Bronchial epithelial cell (primary cell): ENCODE measurements at places on chromosomes 12 and 14.

DNA sequence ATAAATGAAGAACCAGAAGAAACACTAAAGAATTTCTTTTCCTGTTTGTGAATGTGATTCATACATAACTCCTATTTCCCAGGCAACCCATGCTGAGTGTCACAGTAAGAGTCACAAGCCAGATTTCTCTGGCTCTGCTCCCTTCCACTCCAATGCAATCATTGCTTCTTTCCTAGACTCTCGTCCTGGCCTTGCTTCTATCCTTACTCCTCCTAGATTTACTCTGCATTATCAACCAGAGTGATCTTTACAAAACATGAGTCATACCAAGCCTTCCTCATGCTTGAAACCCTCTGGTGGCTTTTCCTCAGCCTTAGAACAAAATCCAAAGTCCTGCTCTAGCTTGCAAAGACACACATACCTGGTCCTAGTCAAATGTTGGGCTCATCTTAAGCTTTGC is 13.3 kb downstream of the IL22 start:
- DNase-seq, result peak; percentile 75

GRCh38 chr14:73325630-73326299 is 88.5 kb downstream of the PAPLN start:
- DNase-seq, result no peak

GRCh38 chr14:91755570-91756295 is 23.8 kb upstream of the CATSPERB start:
- peak; percentile 93 for DNase-seq

GRCh38 chr14:77046721-77047120 is 18.2 kb upstream of the IRF2BPL start:
- no peak for DNase-seq

GRCh38 chr14:65745396-65746190 is 333.1 kb downstream of the FUT8 start:
- no peak for DNase-seq

DNA sequence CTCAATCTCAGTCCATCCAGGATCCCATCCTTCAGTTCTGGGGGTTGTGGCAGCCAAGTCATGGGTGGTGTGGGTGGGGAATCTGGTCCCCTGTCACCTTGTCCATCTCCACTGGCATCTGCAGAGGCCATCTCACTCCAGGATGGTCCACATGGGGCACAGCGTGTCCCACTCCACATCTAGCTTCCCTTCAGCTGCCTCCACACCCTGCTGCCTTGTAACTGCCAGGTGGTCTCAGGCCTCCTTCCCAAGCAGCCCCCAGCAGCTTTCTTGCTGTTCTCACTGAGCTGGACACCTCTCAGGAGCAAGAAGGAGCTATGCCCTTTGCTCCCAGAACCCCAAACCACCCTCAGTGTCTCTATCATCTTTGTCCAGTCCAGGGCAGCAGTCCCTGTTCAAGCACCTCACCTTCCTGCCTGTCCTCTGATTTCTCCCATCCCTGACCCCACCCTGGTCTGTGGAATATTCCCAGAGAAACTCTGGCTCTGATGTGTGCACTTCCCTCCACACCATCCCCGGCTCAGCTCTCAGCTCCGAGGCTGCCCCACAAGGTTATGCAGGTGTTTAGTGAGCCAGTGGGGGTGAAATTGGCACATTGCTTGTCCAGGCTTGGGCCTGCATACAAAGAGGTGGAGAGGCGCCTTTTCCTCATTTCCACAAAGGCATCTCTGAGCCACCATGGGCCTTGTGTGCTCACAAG is 13.7 kb upstream of the DYNC1H1 start:
- DNase-seq, result no peak

DNA sequence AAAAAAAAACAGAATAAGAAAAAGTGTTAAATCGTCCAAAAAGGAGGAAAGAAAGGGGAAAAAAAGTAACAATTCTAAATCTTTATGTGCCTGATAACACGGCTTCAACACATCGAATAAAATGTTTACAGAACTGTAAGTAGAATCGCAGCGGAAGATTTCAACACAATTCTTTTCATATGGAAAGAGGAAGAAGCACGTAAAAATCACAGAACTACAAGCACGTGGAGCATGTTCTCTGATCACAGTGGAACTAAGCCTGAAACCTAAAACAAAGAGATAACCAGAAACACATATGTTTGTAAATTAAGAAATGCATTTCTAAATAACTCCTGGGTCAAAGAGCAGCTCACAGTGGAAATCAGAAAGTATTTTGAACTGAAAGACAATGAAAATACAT is 8.7 kb downstream of the CLEC7A start:
- no peak for DNase-seq

DNA sequence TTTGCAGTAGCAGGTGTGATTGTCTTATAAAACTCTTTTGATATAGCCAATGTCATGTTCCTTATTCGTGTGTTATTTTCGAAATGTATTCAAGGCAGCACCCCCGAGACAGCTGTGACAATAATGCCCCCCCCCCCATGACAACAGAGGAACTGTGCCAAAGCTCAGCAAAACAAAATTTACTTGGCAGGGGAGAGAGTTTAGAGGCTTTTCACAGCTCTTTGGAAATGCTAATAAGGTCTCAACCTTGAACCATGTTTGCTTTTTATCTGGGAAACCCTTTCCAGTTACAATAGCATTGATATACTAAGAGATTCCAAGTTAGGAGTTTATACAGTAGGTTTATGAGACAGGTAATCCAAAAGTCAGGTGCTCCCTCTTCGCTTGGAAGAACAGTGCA is 56.4 kb upstream of the USP44 start:
- DNase-seq, result no peak

- peak; percentile 66 for DNase-seq
These were observed 1.2 kb downstream of the SOCS2 start for GRCh38 chr12:93573552-93574223.

GRCh38 chr14:104187931-104188726 is 49.7 kb downstream of the KIF26A start:
- DNase-seq, result no peak

- DNase-seq, result no peak
These were observed 4.1 kb downstream of the MAP1LC3B2 start for GRCh38 chr12:116563262-116563661.

DNA sequence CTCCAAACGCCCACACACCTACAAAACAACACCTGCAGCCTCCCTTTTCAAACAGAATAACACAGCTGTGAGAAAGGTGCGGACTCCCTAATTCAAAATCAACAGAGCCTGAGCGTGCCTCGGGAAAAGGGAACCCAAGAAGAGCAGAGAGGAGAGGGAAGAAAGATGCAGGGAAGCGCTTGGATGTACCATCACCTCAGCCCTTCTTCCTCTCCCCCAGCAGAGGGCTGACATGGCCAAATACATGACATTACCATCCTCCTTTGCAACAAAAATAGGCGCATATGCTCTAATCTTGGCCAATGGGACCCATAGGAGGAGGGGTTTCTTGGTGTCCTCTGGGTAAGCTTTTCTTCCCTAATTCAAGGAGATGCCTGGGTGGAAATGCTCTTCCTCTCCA is 78.0 kb downstream of the CPSF2 start:
- no peak for DNase-seq

- no peak for DNase-seq
These were observed 8.1 kb downstream of the ATP2A2 start for GRCh38 chr12:110289044-110289710.

DNA sequence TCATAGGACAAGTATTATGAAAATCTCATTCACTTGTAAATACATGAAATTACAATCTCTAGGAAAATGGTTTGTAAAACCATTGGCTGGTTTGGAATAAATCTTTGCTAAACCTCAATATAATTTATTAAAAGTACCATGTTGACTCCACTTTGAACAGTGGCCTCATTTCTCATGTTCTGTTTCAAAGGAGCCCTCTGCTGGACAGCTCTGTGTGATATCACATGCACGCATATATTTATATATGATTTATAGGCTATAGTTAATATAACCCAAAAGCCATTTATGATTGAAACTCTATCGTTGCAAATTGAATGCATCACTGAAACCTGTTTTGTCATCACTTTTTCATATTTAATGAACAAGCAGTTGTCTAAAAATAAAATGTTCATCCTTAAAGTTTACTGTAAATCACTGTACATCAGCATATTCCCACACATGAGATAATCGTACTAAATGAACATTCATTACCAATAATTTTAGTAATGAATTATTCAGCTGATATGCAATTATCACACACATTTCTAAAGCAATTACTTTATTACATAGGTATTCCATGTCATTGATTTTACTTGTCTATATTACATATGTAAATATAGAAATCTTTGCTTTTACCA is 493.8 kb downstream of the NPAS3 start:
- peak; percentile 37 for DNase-seq

DNA sequence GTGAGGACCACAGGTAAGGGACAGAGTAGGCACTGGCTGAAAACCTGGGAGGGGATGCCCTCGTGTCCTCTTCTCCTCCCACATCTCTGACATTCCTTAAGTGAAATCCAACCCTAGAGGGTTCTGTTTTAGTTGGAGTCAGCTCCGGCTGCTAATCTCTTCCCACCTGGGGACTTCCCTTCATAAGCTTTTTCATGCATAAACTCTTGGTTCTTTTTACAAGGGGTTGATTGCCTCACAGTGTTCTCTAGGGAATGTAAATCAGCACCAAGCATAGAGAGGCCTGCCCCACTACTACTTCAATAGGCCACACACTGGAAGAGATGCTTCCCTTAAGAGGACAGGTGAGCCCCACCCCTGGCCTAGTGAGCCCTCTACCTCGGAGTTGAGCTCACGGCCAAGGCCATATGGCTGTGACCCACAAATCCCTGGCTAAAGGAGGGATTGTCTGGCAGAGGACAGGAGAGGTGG is 3.2 kb upstream of the SYNDIG1L start:
- no peak for DNase-seq

GRCh38 chr14:106378191-106378590 is 851.8 kb downstream of the TMEM121 start:
- no peak for DNase-seq

DNA sequence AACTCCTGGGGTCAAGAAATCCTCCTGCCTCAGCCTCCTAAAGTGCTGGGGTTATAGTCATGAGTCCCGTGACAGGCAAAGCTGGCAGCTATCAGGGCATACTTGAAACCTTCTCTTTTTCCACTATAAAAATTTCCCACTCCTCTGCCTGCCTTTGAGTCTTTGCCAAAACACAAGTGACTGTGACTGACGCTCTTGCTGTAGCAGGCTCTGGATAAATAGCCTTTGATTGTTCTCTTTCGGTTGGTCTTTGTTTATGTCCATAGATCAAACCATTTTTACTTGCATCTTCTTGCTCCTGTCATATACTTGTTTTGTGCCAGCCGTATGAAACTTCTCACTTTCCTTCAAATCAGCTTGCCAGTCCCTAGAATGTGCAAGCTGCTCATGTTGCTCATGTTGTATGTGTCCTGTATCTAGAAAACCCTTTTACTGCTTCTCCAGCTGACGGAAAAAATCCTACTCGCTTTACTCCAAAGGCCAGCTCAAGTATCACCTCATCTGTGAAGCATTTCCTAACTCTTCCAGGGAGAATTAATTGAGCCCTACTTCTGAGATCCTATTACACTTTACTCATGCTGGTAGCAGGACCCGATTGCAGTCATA is 73.1 kb downstream of the RESF1 start:
- peak; percentile 54 for DNase-seq

DNA sequence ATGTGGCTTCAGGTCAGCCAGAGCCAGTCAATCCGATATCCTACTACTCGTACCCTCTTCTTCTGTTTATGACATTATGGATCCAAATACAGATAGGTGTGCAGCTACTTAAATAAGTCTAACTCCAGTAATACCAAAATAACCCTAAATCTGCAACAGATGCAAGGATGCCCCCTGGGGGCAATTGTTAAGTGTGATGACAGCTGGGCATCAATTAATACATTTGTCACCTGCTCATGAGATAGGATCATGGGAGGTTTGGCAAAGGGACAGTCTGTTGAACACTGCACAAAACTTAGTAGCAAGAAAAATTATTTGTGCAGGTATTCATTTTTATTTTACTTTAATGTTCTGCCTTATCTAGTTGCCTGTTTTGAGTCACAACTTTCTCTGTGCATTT is 83.2 kb downstream of the SLC38A6 start:
- no peak for DNase-seq

DNA sequence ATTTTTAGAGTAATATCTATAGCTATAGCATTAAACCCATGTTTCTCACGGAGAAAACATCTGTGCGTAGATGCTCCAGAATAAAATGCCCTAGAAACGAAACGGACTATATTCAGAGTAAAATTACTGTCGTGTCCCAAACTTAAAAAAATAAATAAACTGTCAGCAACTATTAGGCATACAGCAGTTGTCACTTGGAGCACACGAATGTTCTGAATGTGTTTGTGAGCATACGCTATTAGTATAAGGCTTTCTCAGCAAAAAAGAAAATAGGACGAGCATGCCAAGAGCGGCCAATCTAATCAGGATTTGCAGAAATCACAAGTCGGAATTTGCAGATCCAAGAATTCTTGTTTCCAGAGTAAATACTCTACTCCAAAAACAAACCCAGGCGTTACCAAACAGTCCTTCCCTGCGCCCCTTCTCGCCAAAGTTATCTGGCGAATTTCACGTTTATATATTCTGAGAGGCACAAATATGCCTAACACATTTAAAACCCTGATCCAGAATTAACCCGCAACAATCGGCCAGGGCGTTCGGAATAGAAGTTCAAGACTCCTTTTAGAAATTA is 836 bp downstream of the PTPN21 start:
- DNase-seq, result peak; percentile 16

DNA sequence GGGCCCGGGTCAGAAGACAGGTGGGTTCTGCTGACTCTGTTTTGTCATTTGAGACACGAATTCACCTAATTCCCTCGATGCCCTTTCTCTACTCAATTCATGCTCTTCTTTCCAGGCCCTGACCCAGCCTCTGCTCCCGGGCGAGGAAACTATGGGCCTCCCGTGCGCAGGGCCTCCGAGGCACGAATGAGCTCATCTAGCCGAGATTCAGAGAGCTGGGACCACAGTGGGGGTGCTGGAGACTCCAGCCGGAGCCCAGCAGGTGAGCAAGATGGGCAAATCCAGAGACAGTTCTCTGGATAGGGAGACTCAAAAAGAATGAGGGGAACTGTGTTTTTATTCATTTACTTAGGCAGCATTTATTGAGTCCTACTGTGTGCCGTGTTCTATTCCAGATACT is 37.0 kb upstream of the OAS1 start:
- DNase-seq, result no peak

DNA sequence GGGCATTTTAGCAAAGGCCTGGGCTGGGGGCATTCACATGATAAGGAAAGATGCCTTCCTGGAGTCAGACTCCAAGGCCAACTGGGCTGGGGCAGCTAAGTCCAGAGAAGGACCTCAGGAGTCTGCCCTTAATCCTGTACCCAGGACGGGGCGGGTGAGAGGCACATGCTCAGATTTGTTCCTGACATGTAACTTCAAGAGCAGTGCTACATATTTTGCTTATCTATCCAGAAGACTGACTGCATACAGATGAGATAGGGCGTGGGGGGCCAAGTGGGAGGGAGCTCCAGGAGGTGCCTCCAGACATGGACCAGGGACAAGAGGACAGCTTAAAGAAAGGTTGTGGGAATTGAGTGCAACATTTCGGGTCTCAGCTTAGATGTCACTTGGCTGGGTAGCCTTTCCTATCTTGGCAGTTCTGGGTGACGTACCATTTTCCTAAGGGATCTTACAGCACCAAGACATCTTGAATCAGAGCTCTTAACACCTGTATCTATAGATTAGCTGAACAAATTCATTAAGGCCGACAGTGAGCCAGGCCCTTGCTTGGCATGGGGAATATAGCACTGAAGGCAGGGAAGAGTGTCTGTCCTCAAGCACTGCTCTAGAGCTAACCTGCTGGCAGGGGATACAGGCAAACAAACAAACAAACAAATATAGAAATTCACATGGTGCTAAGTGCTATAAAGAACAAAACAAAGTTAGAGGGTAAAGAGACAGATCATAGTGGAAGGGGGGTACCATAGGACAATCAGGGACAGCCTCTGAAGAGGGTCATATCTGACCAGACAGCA is 61.2 kb downstream of the PTPN21 start:
- DNase-seq, result no peak

- peak; percentile 72 for DNase-seq
These were observed at the start of gene MFAP5 for GRCh38 chr12:8662593-8662992. Gene MFAP5, minus strand, starts transcription at chr12:8662826. Its CDS starts 722 bp downstream, at chr12:8662104.
